Muscle of leg (tissue), 16 donors: ENCODE measurements at places on chromosomes 7 and 10. TPM values are rescaled to one million over a fixed set of nuclear protein-coding genes. Genes with fewer than 3 reads are reported as not detected.
A peak's percentile ranks its signal among the peaks of the same experiment; 100 is the strongest.

The POM121C gene
- total RNA-seq, result 12.5 TPM

The MACC1 gene
- 0.09 TPM for total RNA-seq

The CCL26 gene
- 0.84 TPM for total RNA-seq

The ZNF25 gene
- total RNA-seq, result 15.6 TPM

The DENND2A gene
- total RNA-seq, result 23.9 TPM

The ZNF804B gene
- total RNA-seq, result under 0.01 TPM

The PAX4 gene
- total RNA-seq, result not detected

The ERV3-1 gene
- total RNA-seq, result 13.4 TPM

The ZMYND11 gene
- total RNA-seq, result 58.3 TPM

The EPHB6 gene
- 2.8 TPM for total RNA-seq

The PLCE1 gene
- 31.7 TPM for total RNA-seq

DNA sequence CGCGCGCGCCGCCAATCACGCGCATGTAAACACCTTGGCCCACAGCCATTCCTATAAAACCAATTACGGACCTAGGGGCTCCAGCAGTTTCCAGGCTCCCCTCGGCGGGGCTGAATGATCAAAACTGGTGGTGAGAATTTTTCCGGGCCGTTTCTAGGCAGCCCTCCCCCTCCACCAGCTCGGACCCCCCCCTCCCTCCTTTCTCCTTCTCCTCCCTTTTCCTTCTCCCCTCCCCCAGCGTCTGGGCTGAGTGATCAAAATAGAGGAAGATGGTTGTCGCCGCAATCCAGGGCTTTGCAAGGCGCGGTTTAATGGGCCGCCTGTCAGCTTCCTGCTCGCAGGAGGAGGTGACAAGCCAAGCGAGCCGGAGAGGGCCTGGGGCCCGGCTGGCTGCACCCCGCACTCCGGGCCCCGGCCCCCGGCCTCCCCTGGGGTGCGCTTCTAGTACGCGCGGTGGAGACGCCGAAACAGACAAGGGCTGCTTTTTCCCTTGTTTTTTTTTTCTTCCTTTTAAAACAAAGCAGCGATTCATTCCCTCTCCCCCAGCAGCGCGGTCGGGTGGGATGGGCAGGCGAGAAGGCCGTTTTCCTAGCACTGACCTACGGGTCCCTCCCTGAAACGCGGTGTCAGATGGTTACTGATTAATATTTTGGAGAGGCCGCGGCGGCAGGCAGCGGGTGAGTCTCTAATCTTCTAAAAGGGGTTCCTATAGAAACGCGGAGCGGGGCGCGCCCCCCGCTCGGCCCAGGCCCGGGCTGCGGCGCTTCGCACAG is 528 bp upstream of the TNRC18 start:
- peak overlapping the region; percentile 97 for H3K27ac ChIP-seq
- H3K27me3 ChIP-seq, result no peaks in the 10 kb centered on the region
- peaks cover 22% of the 10 kb centered on the region for H3K4me1 ChIP-seq
- peak; percentile 100 for DNase-seq
- peaks cover 2% of the 10 kb centered on the region for H3K36me3 ChIP-seq
- H3K4me3 ChIP-seq, result peak overlapping the region; percentile 86

DNA sequence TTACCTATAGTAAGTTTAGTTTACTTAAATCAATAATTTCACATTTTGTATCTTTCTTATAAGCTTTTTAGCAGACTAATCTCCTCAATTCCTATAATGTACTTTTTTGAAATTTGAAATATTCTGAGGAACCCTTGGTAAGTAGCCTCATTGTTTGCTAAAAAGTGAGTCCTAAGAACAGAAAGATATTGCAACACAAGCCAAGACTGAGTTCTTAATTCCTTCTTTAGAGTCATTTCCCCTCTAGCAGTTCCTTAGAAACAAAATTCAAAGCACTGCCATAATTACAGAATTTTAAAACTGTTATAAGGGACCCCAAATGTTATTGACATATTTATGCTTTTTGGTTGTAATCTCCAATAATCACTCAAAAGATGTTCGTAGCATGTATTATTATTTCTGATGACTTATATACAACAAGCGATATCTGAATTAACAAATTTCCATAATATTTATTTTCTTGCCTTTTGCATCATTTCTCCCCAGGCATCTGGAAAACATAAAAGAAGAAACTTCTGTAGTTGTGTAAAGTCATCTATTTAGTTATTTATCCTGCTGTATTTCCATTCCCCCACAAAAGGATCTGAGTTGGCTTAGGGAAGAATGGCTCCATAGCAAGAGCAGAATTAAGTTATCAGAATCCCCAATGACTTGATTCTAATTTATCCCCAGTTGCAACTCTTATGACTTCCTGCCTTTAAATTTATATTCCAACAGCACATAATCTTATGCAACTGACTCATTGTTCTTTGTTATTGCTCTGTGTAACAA is 67.8 kb downstream of the TMEM26 start:
- H3K36me3 ChIP-seq, result no peaks in the 10 kb centered on the region
- H3K27me3 ChIP-seq, result no peaks in the 10 kb centered on the region
- no peaks in the 10 kb centered on the region for H3K4me1 ChIP-seq
- no peak overlapping the region for H3K4me3 ChIP-seq
- DNase-seq, result peak; percentile 74

- no peak for DNase-seq
- peaks cover 2% of the 10 kb centered on the region for H3K27me3 ChIP-seq
- no peaks in the 10 kb centered on the region for H3K36me3 ChIP-seq
- no peak overlapping the region for H3K4me3 ChIP-seq
- H3K4me1 ChIP-seq, result no peaks in the 10 kb centered on the region
- H3K27ac ChIP-seq, result no peak overlapping the region
Observed at GRCh38 chr10:79627075-79627474, 16.3 kb downstream of the SFTPA1 start.

DNA sequence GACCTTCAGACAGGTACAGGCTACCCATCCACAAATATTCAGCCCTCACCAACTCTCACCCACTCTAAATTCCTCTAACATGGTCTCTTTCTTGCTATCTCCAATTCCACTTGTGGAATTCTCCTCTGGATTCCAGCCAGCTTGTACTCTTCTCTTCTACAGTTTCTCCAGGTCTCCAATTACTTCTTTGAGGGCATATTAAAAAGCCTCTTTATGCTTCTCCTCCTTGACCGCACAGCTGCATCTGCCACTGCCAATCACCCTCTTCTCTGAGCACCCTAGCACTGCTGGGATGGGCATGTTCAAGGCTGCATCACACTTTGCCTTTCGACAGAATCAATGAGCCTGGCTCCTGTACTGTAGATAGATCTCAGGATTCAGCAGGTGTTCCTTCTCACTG is 101.5 kb upstream of the ANKRD1 start:
- no peak overlapping the region for H3K4me3 ChIP-seq
- H3K27me3 ChIP-seq, result no peaks in the 10 kb centered on the region
- peaks cover 33% of the 10 kb centered on the region for H3K4me1 ChIP-seq
- H3K36me3 ChIP-seq, result no peaks in the 10 kb centered on the region
- peak overlapping the region; percentile 83 for H3K27ac ChIP-seq

GRCh38 chr7:142681314-142682092 is 67.8 kb upstream of the PRSS1 start:
- H3K4me3 ChIP-seq, result no peak overlapping the region
- no peak overlapping the region for H3K27ac ChIP-seq
- no peaks in the 10 kb centered on the region for H3K27me3 ChIP-seq
- H3K4me1 ChIP-seq, result no peaks in the 10 kb centered on the region
- H3K36me3 ChIP-seq, result no peaks in the 10 kb centered on the region

DNA sequence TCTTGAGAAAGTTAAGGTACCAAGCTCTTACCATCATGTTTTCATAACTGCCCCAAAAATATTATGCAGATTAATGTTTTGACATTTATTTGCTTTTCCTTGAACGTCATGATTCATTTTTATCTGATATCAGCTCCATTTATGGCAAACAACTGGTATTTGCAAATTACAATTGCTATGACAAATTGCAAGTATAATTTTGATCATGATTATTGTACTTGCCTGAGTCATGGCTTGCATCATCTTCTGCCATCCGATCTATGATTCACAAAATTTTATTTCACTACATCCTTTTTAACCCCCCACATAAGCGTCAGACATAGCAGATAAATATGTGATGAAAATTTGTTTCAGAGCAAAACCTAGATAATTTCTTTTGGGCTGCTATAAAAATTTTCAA is 155.0 kb downstream of the STK31 start:
- no peaks in the 10 kb centered on the region for H3K4me1 ChIP-seq
- H3K36me3 ChIP-seq, result no peaks in the 10 kb centered on the region
- no peaks in the 10 kb centered on the region for H3K27me3 ChIP-seq
- H3K27ac ChIP-seq, result no peak overlapping the region
- no peak overlapping the region for H3K4me3 ChIP-seq
- DNase-seq, result no peak

GRCh38 chr7:49817279-49817678 is 43.8 kb downstream of the VWC2 start:
- DNase-seq, result no peak
- no peaks in the 10 kb centered on the region for H3K27me3 ChIP-seq
- H3K4me3 ChIP-seq, result no peak overlapping the region
- H3K4me1 ChIP-seq, result no peaks in the 10 kb centered on the region
- no peak overlapping the region for H3K27ac ChIP-seq

- peaks cover 5% of the 10 kb centered on the region for H3K4me1 ChIP-seq
- no peaks in the 10 kb centered on the region for H3K36me3 ChIP-seq
- H3K27me3 ChIP-seq, result no peaks in the 10 kb centered on the region
- H3K27ac ChIP-seq, result no peak overlapping the region
- H3K4me3 ChIP-seq, result no peak overlapping the region
- DNase-seq, result no peak
Observed at GRCh38 chr7:30232391-30232790, 52.0 kb upstream of the ZNRF2 start.

DNA sequence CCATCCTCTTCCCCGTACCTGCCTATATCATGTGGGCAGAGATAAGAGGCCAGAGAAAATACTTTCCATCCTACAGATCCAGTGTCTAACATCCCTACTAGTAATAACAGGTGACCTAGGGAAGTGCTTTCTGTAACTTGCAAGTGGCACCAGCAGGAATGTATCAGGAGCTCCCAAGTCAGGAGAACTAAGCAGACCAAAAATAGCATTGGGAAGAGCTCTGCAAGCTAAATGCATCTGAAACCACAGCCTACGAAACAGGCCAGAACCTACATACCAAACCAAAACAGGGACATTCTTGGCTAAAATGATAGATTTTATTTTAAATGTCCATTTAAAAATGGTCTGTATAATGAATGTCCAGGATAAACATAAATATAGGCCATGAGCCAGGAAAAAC is 680.8 kb downstream of the PHTF2 start:
- no peaks in the 10 kb centered on the region for H3K36me3 ChIP-seq
- H3K4me3 ChIP-seq, result no peak overlapping the region
- H3K4me1 ChIP-seq, result no peaks in the 10 kb centered on the region
- no peak for DNase-seq

GRCh38 chr10:72709041-72709440 is 17.1 kb downstream of the MCU start:
- H3K36me3 ChIP-seq, result no peaks in the 10 kb centered on the region
- no peaks in the 10 kb centered on the region for H3K27me3 ChIP-seq
- H3K27ac ChIP-seq, result peak overlapping the region; percentile 74
- H3K4me1 ChIP-seq, result peaks cover 3% of the 10 kb centered on the region

GRCh38 chr7:135789956-135790355 is 41.3 kb upstream of the FAM180A start:
- no peak overlapping the region for H3K27ac ChIP-seq
- no peak overlapping the region for H3K4me3 ChIP-seq
- H3K4me1 ChIP-seq, result no peaks in the 10 kb centered on the region
- peaks cover 2% of the 10 kb centered on the region for H3K27me3 ChIP-seq

DNA sequence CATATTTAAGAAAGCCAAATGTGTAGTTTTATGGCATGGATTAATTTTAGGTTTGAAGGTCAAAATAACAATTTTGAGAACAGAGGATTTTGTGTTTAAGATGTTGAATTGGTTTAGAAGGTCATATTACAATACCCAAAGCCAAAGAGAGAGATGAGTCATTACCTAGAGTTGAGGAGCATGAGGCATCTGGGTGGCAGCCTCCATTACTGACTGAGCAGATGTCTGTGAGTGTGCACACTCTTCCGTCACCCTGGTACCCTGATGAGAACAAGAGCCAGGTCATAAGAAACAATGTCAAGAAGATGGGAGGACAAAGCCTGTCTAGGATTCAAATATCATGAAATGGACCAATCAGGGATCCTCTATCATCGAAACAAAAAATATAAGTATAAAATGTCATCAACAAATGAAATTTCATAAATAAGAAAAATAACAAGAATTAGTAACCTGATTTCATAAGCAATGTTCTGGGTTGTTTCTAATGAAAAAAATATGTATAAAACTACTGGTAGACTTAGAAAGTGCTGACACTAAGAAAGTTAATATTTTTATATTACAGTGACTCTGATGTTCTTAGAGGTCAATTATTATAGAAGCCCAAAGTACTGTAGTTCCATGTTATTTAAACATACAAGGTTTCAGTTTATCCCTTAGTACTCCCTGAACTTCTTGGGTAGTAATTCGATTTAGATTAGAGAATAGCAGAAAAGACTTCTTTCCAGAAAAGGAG is 20.0 kb downstream of the CUBN start:
- no peak for DNase-seq
- H3K27ac ChIP-seq, result no peak overlapping the region
- H3K4me3 ChIP-seq, result no peak overlapping the region
- no peaks in the 10 kb centered on the region for H3K27me3 ChIP-seq

DNA sequence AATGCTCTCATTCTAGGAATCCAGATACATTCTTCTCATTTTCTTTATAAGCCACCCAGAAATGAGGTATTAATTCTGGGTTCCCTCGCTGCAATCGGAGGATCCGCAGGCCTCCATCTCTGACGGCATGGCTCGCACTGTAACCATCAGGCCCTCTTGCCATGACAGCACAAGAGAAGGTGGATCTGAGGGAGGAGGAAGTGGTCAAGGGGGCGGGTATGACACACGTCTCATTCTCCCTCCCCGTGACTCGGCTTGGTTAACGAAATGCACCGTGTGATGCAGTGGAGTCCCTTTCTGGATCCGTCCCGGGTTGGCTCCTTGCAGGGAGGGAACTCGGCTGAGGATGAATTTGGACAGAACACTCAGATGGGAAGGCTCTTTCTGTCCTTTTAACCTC is 280.2 kb downstream of the TCERG1L start:
- H3K4me3 ChIP-seq, result no peak overlapping the region
- no peaks in the 10 kb centered on the region for H3K4me1 ChIP-seq
- peaks cover 14% of the 10 kb centered on the region for H3K27me3 ChIP-seq
- H3K27ac ChIP-seq, result no peak overlapping the region
- no peaks in the 10 kb centered on the region for H3K36me3 ChIP-seq

GRCh38 chr7:18778594-18778993 is 283.0 kb downstream of the HDAC9 start:
- no peaks in the 10 kb centered on the region for H3K27me3 ChIP-seq
- no peak overlapping the region for H3K27ac ChIP-seq
- H3K4me1 ChIP-seq, result no peaks in the 10 kb centered on the region
- no peak overlapping the region for H3K4me3 ChIP-seq

GRCh38 chr10:44143556-44143955 is 241.3 kb downstream of the CXCL12 start:
- H3K27me3 ChIP-seq, result no peaks in the 10 kb centered on the region
- no peaks in the 10 kb centered on the region for H3K4me1 ChIP-seq
- H3K36me3 ChIP-seq, result no peaks in the 10 kb centered on the region
- H3K4me3 ChIP-seq, result no peak overlapping the region
- peak; percentile 23 for DNase-seq

DNA sequence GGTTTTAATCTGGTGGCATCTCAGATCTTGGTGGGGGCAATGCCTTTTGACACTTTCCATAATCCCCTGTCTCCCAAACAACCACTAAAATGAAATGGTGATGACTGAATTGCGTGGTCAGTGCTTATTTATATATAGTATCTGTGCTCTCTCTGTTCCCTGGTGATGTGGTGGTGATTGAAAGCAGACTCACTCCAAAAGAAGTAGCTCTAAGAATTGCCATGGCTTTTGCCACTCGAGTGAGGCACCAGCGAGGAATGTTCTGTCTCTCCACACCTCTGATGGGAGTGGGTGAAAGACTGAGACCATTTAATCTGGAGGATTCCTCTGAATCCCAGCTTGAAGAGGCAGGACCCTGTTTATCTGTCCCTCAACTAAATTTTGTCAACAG is 2.8 kb downstream of the DUSP5 start:
- H3K27ac ChIP-seq, result peak overlapping the region; percentile 45
- no peaks in the 10 kb centered on the region for H3K36me3 ChIP-seq
- peaks cover 35% of the 10 kb centered on the region for H3K27me3 ChIP-seq
- peaks cover 63% of the 10 kb centered on the region for H3K4me1 ChIP-seq
- H3K4me3 ChIP-seq, result no peak overlapping the region
- DNase-seq, result no peak
